Activated naive CD4-positive, alpha-beta T cell treated with Interleukin-2 at 50 U/mL for 16 hours (primary cell): ENCODE measurements at places on chromosomes 1 and 21.

DNA sequence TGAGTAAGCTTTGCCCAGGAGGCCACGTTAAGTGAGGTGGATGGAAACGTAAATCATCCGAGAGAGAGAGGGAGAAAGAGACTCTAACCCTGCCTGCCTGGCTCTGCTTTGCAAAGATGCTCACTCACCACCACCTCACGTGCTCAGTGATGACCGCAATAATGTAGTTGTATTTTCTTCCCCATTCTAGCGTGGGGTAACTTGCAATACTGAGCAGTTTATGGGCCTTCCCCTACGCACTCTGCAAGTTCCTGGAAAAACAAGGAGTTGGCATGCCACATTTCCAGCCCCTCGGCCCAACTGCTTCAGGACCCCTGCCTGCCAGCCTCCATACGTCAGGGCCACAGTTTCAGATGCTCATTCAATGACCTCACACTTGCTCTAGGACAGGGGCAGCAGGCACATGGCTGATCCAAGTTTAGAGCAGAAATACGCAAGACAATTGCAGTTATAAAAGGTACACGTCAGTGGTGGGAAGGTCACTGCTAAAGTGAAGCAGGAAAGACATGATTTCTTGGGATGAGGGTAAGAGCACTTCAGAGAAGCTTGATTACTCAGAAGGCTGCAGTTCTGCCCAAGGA is 112.5 kb upstream of the RAB4A start:
- no peak for DNase-seq

DNA sequence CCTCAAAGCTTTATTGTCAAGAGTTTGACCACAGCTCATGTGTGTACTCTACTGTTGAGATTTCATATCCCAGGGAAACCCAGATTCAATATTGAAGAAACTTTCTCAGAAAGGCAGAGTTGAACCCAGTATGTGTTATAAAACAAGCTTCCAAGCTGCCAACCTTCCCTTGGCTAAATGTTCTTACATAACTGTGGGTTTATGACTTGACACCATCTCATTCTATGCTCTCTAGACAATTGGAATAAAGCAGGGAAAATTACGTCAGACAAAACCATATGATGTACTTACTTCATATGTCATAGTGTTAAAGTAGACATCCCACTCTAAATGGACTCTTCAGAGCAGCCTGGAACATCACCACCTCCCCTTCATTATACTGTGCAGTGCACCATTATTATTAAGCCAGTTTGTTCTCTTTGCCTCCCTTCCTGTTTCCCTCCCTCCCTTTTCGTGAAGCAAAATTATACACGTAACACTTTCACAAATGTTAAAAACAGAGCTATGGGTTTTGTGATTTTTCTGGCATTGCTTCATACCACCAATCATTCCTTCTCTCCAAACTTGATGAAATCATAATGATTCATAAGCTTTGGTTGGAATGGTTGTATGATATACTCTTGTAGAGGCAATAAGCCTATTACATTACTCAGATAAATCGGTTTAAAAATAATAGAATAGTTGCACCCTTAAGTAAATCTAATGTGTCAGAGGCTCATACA is 507.2 kb downstream of the LTN1 start:
- no peak for DNase-seq

GRCh38 chr1:175555266-175555665 is 188.1 kb downstream of the TNR start:
- no peak for DNase-seq

GRCh38 chr1:156295391-156295947 is at the start of gene GLMP:
Gene GLMP (minus strand): TSS chr1:156295679. CDS start chr1:156295645, 34 bp downstream.
- peak; percentile 55 for DNase-seq

DNA sequence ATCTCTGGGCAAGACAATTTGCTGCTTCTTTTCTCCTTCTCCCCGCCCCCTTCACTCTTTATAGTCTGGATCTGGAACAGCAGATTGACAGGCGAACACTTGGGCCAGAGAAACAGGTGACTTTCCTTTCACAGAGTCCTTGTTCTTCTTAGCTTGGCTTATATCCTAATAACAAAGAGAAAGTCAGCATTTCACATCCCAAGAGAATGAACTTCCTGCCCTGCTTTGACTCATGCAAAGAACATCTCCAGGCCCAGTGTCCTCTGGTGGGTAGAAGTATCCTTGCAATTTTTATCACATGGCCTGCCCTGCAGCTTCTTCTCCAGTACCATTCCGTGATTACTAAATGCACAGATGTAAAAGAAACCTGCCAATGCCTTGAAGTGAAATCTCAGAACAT is 764.4 kb downstream of the ADGRL2 start:
- no peak for DNase-seq

DNA sequence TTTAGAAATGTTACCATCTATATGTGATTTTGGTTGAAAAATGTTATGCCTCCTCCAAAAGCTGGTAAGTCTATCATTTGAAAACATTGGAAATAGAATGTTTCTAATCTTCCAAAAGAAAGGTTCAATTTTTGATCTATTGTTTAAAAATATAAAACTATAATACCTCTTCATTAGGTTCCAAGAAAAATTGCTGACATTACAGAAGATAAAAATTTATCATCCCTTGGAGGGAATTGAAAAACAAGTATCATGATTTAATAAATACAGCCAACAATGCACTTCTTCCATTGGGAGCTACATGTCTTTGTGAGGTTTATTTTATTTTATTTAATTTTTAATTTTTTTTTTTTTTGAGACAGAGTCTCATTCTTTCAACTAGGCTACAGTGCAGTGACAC is 148.5 kb downstream of the PIK3R3 start:
- DNase-seq = no peak

DNA sequence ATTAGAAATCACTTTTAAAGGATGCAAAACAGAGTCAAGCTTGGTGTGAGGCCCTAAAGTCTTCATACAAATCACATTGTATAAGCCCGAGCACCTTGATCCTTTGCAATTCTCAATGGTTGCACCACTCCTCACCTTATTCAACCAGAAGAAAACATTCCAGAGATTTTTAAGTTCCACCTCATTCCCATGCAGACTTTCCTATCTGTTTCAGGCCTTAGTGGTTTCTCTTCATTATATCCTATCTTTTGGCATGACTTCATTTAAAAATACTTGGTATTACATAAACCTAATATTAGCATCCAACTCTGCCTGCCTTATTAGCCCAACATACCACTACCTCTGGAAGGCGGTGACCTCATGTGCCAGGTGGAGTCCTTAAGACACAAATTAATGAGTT is 9.3 kb upstream of the GREM2 start:
- no peak for DNase-seq

DNA sequence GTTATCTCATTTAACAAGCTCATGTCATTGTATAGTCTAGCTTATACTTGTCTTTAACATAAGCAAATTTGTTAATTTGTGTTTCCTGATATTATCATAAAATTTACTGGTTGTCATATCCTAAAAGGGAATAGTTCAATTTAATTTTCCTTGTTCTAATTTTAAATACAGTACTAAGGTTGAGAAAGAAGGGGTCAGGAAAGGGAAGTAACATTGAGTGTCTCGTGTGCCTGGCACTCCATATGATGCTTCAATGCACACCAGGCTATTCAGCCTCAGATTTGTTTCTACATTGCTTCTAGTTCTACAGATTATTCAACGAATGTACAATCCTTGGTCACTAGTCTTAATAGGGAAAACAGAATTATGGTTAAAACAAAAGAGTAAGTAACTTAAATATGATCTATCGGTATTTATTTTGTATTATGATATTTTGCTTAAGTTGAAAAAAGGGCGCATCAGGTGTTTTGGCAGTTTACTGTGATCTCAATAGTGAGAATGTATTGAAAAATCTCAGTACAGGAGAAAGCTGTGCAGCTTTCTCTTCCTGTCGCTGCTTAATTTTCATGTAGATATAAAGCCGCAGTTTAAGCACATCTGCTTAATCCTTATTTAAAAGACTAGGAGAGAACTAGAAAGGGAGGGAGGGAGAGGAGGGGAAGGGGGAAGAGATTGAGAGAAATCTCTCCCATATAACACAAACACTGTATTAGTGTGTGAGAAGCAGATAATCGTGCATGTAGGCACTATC is 13.0 kb downstream of the PTPRC start:
- no peak for DNase-seq

DNA sequence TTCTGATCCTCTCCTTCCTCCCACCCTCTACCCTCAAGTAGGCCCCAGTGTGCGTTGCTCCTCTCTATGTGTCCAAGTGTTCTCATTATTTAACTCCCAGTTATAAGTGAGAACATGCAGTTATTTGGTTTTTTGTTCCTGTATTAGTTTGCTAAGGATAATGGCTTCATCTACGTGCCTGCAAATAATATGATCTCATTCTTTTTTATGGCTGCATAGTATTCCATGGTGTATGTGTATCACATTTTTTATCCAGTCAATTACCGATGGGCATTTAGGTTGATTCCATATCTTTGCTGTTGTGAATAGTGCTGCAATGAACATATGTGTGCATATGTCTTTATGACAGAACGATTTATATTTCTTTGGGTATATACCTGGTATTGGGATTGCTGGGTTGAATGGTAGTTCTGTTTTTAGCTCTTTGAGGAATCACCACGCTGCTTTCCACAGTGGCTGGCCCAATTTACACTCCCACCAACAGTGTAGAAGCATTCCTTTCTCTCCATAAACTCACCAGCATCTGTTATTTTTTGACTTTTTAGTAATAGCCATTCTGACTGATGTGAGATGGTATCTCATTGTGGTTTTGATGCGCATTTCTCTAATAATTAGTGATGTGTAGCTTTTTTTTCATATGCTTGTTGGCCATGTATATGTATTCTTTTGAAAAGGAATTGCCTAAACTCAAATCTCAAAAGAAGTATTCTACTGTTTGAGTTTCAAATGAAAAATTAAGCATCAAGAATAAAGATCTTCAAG is 116.9 kb downstream of the ETS2 start:
- DNase-seq = no peak

GRCh38 chr1:11571906-11572616 is 82.2 kb downstream of the FBXO2 start:
- no peak for DNase-seq

- peak; percentile 60 for DNase-seq
Measured at GRCh38 chr1:2314803-2315673, 76.3 kb downstream of the MORN1 start.

GRCh38 chr1:57024428-57024827 is 58.6 kb upstream of the C8B start:
- DNase-seq = no peak

DNA sequence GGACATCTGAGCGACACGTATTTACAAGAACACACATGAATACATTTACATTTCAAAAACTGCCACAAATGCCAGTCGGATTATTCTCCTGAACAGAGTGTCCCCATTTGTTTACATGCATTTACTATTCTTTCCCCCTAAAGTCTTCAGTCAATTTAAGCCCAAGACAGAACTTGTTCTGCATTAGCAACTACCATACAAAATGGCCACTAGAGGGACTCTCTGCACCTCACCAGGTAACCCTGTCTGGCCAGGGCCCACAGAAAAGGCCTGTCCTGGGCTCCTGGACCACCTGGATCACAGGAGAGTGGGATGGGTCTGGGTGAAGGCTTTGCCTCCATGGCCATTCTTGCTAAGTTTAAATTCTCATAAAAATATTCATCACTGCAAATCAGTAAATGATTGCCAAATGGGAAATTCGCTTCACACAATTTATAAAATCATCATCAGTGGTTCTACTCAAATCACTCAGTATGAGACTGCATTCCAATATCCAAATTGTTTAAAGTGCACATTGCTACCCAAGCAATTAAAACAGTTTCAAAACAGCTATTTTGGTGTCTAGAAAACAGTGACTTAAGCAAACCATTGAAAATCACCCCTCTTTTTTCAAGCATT is 12.5 kb upstream of the GUCA2A start:
- DNase-seq = no peak

GRCh38 chr21:32719085-32719484 is 8.7 kb downstream of the SYNJ1 start:
- DNase-seq = no peak

GRCh38 chr1:152525080-152525641 is 10.9 kb downstream of the CRCT1 start:
- no peak for DNase-seq

- DNase-seq = no peak
Measured at GRCh38 chr1:46595127-46595526, 8.9 kb downstream of the MKNK1 start.

DNA sequence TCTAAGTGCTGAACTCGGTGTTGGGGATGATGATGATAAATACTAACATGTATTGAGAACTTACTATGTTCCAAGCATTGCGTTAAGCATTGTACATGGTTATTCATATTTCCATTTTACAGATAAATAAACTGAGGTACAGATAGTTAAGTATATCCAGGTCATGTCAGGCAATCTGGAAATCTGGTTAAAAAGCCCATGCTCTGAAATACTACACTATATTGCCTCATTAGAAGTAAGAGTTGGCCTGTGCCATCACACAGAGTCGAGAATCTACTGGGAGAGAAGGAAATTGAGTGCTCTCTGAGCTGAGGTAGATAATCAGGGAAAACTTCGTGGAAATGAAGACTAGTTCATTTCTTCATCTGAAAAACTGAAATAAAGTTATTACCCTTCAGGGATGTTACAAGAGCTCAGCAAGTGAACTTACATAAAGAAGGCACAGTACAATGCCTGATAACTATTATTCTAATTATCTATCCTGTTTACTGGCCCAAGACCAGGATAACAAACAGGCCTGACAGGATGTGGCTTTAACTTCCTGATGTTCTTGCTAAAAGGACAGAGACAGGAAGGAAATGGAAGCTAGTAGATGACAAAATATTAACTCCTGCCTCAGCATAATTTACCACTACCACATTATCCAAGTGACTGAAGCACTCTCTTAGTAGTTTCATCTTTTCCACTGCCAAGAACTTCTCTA is 85.6 kb downstream of the EPS15 start:
- no peak for DNase-seq

GRCh38 chr1:77783141-77783540 is 3.7 kb downstream of the MIGA1 start:
- DNase-seq = no peak

DNA sequence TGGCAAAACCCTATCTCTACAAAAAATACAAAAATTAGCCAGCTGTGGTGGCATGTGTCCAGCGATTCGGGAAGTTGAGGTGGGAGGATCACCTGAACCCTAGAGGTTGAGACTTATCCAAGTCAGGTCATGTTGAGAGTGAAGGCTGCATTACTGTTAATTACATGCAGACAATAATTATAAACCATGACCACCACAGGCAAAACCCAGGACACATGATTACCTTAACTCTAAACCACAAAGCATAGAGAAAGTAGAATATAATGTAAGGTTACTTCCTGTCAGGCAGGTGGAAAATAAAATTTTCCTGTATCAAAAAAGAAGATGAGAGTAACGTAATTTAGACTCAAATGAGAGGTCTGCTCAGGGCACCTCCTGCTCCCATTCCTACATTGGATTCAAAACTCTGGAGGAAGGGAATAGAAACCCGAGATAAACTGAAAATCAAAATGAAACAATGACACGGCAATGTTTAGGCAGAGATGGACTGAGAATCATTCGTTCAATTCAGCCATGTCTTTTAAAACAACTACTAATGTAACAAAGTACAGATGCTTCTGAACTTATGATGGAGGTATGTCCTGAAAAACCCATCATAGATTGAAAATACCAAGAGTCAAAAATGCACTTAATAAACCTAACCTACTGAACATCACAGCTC is 33.6 kb downstream of the RGS8 start:
- DNase-seq = no peak
